Activated CD8-positive, alpha-beta memory T cell treated with anti-CD3 and anti-CD28 coated beads for 1 hour (primary cell): ENCODE measurements at places on chromosomes 3 and 15.

GRCh38 chr15:98753726-98754656, 105.7 kb downstream of the IGF1R start:
- DNase-seq, result no peak

DNA sequence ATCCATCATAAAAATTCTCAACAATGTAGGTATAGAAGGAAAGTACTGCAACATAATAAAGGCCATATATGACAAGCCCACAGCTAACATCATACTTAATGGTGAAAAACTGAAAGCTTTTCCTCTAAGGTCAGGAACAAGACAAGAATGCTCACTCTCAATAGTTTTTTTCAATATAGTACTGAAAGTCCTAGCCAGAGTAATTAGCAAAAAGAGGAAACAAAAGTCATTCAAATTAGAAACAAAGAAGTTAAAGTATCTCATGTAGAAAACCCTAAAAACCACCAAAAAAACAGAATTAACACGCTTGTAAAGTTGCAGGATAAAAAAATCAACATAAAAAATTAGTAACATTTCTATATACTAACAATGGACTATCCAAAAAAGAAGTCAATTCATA, 61.8 kb downstream of the MYH15 start:
- DNase-seq, result no peak

DNA sequence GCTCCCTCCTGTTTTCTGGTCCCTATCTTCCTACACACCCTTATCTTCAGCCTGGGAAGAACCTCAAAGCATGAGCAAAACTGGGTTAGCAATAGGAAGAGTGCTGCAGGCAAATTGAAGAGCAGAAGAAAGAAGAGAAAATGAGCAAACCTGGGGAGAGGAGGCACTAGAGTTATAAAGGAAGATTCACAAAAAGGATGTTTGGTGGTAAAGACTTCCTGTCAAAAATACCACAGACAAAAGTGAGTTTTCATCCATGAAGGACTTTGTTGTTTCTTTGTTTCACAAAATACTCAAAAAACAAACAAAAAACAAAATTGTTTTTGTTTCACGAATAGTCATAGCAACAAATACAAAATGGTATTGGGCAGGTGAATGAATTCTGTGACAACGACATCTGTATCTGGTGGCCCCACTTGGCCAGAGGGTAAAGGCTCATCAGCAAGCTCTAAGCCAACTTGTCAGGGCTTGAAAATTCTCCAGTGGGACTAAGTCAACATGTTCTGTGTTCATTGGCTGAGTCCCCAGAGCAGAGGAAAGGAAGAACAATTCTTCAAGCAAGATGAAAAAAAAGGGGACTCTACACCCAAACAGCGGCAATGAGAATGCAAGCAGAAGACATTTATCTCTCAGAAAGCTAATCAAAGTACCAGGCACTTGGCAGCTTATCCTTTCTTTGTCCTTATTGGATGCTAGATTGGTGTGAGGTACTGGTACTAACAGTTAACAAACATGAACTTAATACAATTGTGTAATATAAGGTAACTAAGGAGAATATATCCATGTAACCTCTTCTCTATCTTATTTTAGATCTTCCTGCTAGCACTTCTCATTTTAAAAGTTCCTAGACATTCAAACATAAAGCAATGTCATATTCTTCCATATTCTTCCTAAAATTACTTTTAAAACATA, 9.7 kb downstream of the ATP8B4 start:
- DNase-seq, result no peak

DNA sequence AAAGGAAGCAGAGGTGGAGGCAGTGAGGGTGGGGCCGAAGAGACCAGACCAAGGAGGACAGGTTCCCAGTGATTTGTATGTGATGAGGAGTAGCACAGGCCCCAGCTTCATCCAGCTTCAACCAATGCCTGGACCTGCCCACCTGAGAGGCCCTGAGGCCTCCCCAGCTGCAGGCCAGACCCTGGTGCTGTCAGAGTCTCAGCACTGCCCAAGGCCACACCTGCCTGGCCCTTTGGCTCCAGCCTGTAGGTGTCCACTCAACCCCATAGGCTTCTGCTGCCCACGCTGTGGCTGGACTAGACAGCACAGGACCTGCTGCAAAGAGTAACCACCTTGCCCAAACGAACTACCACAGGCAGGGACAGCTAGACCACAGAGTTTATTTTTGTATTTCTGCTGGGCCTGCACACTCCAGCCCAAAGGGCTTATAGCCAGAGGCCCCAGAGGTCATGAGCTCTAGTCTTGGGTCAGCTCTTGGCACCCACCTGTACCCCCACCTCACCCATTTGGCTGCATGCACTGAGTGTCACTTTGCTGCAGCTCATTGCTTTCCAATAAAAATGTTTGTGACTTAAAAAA, 81.9 kb upstream of the CDV3 start:
- DNase-seq, result no peak

DNA sequence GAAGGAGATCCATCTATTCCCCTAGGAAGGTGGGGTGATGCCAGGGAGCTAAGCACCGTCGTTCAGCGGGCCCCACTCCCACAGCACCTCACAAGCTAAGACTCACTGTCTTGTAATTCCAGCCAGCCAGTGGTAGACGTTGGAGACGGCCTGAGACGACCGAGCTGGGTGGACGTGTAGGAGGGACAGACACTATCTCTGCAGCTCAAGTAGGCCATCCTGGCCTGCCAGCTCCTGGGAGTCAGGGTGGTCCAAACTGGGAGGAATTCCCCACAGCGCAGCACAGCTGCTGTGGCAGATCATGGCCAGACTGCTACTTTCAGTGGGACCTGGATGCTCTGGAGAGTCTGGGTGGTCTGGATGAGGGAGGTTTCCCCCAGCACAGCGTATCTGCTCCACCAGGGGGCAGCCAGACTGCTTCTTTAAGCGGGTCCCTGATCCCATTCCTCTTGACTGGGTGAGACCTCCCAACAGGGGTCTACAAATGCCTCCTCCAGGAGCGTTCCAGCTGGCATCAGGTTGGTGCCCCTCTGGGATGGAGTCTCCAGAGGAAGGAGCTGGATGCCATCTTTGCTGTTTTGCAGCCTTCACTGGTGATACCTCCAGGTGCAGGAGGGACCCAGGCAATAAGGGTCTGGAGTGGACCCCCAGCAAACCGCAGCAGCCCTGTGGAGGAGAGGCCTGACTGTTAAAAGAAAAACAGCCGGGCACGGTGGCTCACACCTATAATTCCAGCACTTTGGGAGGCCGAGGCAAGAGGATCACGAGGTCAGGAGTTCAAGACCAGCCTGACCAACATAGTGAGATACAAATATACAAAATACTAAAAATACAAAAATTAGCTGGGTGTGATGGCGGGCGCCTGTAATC, 27.6 kb downstream of the GNB5 start:
- DNase-seq, result no peak

DNA sequence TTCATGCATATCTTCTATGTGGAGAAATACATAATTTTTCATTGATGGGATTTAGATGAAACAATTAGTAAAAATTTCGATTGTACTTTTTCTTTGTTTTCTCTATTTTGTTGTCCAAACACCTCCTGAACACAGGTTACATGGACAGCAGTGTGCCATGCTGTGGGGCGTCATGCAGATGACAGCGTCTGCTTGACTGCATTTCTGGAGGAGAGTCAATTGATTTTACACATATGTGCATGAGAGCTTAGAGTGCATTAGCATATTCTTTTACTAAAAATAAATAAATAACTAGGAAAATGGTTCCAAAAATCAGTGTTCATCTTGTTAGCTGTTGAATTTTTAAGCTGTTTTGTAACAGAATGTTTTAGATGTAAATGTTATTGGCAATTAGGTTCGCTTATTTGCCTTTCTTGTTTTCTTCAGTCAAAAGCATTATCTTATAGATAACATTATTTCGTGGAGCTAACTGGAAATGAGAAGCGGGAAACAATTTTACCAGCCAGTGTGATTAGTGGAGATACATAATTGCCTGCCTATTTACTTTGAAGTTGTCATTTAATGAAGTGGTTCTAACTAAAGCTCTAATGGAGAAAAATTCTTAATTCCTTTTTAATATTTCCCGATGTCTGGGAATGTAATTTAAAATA, 82.7 kb upstream of the VGLL3 start:
- no peak for DNase-seq

GRCh38 chr3:49352890-49353421, 5.2 kb downstream of the GPX1 start:
- no peak for DNase-seq

DNA sequence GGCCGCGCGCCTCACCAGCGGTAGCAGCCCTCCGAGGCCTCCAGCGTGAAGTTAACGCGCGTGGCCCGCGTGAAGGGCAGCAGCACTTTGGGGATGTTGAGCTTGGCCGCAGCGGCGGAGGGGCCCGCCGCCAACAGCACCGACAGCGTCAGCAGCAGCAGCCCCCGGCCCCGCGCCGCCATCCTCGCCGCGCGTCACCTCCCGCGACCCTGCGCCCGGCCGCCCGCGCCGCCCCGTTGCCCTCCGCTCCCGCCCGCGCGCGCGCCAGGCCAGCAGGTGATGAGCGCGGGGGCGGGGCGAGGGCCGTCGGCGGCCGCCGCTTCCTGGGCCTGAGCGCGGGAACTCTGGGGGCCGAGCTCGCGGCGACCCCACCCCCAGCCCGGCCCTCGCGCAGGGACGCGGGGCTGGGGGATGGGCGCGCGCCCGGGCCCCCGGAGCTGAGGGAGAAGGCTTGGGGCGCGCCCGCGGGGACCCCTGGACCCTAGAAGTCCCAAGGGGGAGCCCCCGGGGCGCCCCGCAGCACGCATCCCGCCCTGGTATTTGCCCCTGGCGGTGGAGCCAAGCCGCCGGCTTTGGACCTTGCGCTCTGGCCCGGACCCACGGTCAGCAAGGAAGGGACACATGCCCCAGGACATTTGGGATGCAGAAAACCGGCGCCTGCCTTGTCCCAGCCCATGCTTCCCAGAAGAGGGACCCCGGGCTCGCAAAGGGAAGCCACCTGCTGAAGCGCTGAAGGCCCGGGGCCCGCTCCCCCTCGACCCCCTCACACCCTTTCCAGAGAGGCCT, at the start of gene NUP210:
Gene NUP210 (minus strand): TSS at position 278 of the 786 bp plus-strand sequence. CDS start 96 bp downstream, at position 182.
- no peak for DNase-seq

DNA sequence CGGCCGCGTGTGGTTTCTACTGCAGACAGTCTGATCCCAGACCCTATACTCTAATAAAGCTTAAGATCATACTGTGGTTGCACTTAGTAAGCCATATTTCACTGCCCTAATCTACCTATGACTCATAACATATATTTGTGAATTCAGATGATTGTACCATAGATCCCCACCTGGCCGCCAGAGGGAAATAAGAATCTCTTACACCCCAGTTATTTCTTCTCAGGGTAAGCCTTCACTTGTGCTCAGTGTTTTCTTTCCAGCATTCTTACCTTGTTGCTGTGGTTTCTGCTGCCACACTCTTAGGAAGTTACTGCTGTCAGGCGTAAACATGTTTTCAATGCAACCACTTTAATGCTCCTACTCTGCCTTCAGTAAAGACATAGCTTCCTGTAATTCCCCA, 105.9 kb downstream of the B3GALNT1 start:
- no peak for DNase-seq

DNA sequence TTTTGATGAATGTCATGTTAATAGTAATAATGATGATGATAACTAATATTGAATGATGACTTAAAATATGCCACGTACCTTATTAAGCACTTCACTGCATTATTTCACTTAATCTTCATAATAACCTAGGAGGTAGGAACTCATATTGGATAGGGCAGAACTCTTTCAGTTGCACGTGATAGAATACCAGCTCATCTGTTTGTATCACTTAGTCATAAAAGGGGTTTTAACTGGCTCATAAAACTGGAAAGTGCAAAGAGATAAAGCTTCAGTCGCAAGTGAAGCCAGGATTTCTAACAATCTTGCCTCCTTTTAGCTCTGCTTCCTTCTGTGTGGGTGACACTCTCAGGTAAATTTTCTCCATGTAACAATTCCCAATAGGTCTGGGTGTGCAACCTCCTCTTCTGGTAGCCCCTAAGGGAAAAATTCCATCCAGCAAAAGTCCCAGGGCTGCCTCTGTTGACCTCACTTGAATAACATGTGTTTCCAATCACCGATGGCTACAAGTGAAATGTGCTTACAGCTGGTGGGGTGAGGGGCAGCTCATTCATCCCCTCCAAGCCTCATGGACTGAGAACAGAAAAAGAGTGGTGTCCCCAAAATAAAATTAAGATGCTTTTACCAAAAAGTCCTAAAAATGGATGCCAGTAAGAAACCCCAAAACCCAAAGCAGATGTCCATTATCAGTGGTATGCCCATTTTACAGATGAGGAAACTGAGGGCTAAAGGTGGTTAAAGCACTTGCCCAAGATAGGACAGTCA, 9.3 kb downstream of the GXYLT2 start:
- no peak for DNase-seq

DNA sequence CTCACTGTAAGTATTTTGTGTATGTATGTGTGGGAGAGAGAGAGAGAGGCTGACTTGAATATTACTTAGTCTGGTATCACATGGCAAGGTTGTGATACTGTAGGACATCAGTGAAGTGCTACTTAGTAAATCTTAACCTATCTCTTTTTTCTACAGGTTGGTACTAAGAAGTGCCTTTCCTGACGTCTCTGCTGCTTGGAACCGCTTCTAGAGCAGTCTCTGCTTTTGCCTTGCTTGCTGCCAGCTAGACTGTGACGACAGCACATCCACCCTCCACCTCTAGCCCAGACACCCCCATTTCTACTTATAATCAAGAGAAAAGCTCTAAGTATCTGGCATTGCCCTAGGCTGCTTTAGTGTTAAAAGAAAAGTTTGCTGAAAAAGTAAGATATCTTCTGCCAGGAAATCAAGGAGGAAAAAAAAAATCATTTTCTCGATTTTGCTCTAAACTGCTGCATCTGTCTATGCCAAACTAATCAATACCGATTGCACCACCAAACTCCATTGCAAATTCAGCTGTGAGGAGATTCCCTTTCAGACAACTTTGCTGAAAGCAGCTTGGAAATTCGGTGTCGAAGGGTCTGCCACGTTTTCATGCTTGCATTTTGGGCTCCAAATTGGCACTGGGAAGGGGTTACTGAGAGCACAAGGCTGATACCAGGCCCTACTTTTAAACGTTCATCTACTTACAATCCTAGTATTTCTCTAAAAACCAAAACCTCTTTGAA, 30.7 kb downstream of the MBNL1 start:
- no peak for DNase-seq

GRCh38 chr15:47475336-47475735, 242.0 kb upstream of the SEMA6D start:
- DNase-seq, result no peak

DNA sequence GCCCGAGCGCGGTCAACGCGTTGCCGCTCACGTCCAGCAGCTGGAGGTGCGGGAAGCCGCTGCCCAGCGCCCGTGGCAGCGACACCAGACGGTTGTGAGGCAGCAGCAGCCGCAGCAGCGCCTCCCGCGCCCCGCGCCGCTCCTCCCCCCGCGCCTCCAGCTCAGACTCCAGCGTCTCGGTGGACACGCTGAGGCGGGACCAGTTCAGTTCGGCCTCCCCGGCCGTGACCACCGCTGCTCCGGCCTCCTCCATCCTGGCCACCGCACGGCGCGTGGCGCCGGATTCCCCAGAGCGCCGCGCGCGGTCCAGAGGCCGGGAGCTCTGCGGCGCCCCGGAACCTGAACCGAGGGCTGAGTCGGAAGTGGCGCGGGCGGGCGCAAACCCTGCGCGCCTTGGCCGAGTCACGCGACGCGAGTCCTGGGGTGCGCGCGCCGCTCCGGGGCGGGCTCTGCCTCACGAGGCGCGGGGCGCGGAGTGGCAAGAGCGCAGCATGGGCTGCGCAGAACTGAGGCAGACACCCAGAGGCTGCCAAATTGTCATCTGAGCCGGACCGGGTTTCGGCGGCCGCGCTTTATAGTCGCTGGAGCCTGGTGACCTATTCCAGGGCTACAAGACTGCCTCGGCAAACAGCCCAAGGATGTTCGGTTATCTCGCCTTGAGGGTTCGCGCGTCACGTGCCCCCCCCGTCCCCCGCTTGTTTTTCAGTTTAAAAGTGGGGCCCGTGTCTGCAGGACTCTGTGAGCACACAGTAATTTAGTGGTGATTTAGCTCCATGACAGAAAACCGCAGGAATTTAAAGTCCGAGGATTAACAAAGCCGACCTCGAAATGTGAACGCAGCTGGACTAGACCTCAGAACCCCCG, at the start of gene LRRC58:
Gene LRRC58 (minus strand): TSS at position 364 of the 864 bp plus-strand sequence. CDS start 111 bp downstream, at position 253.
- DNase-seq, result peak; percentile 84
